ENCODE measurements at places on chromosomes 11 and 22.

GRCh38 chr11:77223797-77224196 lies 77.7 kb downstream of the GDPD4 start:
- DNase-seq: no peak

GRCh38 chr22:45918459-45919370 lies 58.2 kb downstream of the WNT7B start:
- DNase-seq: no peak

DNA sequence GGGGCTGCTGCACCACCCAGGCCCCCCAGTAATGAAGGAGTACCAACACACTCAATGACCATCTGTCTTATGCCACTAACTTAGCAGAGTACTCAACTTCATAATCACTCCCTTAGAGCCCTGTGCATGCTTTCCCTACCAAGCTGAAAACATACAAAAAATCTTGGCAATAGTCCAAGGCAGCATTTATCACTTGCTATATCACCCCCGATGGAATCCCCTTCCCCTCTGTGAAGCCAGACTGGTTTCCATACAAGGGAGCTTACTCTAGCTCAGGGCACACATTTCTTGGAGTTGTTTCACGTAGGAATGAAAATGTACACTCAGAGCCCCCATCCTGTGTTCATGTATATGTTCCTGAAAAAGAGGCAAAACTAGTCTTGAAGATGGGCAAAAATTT lies 301.3 kb upstream of the TENM4 start:
- DNase-seq: no peak

GRCh38 chr22:47371263-47372090 lies 609.0 kb downstream of the TBC1D22A start:
- no peak for DNase-seq

DNA sequence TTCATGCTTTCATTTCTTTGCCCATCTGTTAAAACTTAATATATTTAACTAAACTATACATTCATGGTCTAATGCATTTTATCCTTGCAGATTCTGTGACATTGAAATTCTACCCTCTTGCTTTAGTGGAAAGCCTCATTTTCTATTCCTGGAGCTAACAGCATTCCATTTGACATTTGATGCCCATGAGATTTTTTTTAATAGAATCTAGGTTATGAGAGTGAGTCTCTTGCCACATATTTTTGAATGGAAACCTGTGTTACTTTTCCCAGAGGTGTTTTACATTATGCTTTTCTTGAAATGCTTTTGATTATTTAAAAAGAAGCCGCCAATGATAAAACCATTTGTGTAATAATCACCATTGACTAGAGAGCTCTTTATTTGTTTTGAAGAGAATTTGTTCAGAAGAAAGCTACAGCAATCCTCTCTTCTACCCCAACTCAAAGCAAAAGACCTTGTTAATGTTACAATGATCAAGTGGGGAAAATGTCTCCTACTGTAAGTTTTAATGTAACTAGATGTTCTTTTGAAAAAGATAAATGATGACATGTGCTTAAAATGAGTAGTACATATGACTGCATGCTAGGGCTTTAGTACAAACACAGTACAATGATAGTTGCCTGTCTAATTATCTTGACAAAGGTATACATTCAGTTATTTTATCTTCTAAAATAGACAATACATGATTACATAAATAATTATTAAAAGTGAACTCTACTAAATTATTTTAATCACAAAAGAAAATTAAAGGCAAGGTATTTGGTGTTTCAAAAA lies 67.3 kb downstream of the GAS2 start:
- no peak for DNase-seq
